Germinal center (tissue), 1 donor: ENCODE measurements at places on chromosomes 7 and 10.

DNA sequence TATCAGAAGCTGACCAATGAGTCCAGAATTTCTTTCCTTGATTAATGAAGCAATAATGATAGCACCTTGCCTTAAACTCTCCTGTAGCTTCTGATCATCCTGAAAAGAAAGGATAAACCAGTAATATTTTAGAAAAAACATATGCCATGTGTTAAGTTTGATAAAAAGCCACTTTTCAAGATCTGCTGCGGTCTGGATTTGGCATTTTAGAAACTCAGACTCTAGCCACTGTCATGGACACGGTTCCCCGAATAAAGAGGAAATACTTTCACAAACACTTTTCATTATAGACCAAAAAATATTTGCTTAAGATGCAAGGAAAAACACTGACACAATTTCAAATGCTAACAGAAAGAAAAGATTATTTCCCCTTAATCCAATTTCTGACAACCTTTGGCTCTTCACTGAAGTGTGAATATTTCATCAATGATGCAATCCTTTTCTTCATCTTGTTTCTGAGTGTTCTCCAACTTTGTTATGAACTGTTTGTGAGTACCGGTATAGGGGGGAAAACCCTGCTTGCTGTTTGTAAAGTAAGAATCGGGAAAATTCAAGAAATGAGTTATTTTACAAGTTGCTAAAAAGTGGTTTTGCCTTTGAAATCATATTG is 329.5 kb downstream of the CRPPA start:
- DNase-seq: no peak

DNA sequence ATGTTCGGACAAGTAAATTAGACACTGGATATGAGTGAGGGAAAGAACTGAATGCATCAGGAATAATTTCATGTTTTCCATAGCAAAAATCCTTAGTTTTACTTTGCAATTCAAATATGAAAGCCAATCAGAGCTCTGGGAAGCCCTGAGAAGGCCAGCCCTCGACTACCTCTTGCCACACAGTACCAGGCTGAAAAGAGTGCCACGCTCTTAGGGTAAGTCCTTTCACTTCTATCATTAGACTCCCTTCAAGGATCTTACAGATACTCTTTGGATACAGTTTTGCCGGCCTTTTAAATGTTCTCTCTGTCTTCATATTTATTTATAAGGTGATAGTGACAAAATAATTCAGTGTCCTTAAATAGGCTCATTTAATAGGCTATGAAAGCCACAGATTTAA is 1.9 kb downstream of the COBL start:
- DNase-seq: no peak

DNA sequence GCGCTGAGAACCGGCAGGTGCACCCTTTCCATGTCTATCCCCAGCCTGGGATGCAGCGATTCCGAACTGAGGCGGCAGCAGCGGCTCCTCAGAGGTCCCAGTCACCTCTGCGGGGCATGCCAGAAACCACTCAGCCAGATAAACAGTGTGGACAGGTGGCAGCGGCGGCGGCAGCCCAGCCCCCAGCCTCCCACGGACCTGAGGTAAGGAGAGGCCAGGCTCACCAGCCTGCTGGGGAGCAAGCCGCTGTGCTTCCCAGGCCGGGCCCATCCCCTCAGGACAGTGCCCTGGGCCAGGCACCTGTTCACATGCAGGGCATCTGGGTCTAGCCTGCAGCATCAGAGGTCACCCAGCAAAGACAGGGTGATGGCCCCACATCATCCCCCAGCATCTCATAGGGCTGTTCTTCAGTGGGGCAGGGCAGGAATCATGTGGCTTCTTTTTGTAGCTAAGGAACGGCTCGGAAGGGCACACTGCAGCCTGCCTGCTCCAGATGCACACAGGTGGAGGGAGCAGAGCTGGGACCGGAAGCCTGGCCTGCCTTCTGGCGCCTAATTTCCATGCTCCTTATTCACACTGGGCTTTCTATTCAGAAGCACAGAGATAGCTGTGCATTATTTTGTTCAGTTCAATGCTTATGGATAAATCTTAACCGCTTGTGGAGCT is 18.9 kb downstream of the BAG3 start:
- DNase-seq: no peak

DNA sequence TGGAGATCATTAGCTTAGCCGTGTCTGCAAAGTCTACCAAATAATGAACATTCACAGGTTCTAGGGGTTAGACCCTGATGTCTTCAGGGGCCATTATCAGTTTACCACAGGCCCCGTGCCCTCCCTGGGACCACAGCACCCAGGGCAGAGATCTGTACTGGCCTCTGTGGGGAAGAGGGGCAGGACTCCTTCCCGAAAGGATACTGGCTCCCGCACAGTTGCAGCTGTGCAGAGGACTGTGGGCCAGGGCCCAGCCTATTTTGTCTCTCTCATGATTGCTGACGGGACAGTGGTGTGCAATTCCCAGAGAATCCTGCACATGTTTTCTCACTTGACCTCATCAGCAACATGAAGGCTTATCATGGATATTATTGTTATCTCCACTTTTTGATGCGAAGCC is 243.9 kb downstream of the GLRX3 start:
- no peak for DNase-seq

- no peak for DNase-seq
Measured at GRCh38 chr10:11806706-11807105, 16.4 kb upstream of the PROSER2 start.

GRCh38 chr7:73799282-73800141 is 29.4 kb upstream of the CLDN3 start:
- DNase-seq: no peak

DNA sequence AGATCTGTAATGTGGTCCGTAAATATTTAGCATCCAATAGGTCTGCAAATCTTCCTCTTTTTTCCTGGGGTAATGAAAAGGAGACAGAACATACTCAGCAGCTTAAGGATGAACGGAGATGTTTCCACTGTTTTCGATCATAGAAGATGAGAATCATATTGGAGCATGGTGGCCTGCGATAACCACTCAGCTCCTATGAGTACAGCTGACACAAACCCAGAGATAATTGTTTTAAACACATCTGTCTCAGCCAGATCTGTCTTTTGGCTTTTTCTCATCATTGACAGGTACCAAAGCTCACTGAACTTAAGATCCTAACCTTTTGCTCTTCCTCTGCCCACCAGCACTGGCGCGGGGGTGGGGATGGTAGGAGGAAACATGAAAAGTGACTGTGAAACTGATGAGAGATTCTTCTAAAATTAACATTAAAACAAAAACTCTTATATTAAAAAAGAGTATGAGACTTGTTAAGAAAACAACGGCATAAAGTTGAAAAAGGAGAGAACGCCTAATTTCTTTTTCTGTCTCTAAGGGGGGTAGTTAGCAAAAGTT is 71.0 kb downstream of the SVOPL start:
- DNase-seq: no peak

DNA sequence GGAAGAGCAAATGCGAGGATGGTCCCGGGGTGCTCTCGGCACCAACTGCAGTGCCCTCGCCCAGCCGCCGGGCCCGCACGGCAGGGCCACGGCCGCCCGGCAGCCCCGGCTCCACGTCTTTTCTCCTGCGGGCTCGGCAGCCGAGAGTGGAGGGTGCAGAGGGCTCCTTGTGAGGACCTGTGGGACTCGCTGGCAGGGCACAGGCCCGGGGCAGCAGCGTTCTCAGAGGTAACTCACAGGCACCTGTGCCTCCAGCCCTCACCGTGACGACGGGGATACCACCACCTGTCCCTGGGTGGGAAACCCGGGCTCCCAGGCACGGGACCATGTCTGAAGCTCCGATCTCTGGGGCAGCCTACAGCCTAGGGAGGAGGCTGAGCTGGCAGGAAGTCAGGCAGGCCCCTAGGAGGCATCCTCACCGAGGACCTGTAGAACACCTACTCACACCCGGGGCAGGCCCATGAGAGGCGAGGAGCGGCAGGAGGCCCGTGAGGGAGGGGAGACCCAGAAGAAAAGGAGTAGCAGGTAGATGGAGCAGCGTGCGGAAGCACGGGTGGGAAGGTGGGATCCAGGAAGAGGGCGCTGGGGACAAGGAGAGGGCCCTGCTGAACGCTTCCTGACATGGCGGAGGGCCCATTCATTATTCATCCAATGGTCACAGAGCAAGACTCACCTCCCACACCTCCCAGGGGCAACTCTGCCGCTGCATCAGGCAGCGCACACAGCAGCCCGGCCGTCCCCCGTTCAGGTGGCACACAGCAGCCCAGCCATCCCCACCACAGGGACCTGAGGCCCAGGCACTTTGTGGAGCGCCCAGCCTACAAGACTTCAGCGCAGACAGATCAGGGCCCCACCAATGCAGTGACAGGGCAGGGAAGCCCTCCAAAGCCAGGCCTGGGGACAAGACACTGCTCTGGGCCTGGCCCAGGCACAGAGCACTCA is 244.9 kb downstream of the MAD1L1 start:
- DNase-seq: no peak

GRCh38 chr7:51141451-51142003 is 175.1 kb downstream of the COBL start:
- DNase-seq: no peak

GRCh38 chr7:159107161-159107892 is 37.3 kb downstream of the VIPR2 start:
- DNase-seq: no peak

- no peak for DNase-seq
Measured at GRCh38 chr10:97780841-97781617, 9.2 kb upstream of the SFRP5 start.

- DNase-seq: no peak
Measured at GRCh38 chr7:36045830-36046341, 107.2 kb upstream of the EEPD1 start.

- DNase-seq: no peak
Measured at GRCh38 chr10:15632456-15633091, 87.1 kb downstream of the ITGA8 start.

DNA sequence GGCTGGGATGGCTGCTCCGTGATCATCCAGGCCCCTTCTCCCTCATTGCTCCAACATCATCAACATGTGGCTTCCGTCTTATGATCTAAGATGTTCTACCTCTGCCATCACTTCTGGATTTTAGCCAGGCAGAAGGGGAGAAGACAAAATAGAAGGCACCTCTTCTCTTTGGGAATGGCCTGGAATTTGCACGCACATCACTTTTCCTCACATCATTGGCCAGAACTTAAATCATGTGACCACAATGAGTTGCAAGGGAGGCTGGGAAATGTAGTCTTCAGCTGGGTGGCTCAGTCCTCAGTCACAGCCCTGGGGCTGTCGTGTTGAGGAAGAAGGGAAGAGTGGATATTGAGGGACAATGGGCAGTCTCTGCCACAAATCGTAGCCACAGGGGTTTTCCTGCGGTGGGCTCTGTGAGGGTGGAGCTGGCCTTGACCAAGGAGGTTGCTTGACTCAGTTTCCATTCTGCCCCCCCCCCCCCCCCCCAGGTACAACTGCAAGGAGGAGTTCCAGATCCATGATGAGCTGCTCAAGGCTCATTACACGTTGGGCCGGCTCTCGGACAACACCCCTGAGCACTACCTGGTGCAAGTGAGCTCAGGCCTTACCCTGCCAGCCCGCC is 50.3 kb downstream of the PALD1 start:
- no peak for DNase-seq

DNA sequence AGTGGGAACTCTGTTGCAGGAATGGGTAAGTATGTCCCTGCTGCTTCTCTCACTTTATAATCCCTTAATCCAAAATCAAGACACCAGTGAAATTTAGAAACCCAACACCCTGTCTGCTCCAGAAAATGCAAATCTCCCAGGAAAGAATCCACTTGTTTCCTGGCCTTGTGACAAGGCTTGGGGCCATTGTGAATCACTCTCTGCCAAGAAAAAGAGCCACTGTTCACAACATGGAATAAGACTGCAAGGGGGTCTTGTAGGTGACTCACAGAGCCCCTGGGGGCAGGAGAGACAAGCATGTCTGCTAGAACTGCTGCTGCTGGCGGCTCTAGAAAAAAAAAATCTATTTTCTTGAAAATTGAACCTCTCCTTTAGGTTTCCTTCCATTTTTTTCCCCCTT is 191.2 kb downstream of the SORCS1 start:
- no peak for DNase-seq

DNA sequence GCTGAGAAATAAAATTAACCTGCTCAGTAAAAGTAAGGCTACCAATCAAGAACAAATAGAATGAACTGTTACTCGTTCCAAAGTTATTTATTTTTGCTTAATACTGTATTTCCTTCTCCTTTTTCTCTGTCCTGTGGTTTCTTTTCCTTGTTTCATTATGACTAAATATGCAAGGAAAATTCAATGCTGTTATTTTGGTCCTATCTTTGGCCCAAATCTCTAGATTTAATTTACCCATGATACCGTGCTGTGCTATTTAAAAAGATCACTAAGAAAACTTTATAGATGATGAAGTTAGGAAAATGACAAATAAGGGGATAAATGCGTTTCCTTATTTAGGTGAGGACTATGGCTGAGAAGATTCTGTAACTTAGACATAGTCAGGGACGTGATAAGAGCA is 45.3 kb upstream of the FAM133B start:
- no peak for DNase-seq

DNA sequence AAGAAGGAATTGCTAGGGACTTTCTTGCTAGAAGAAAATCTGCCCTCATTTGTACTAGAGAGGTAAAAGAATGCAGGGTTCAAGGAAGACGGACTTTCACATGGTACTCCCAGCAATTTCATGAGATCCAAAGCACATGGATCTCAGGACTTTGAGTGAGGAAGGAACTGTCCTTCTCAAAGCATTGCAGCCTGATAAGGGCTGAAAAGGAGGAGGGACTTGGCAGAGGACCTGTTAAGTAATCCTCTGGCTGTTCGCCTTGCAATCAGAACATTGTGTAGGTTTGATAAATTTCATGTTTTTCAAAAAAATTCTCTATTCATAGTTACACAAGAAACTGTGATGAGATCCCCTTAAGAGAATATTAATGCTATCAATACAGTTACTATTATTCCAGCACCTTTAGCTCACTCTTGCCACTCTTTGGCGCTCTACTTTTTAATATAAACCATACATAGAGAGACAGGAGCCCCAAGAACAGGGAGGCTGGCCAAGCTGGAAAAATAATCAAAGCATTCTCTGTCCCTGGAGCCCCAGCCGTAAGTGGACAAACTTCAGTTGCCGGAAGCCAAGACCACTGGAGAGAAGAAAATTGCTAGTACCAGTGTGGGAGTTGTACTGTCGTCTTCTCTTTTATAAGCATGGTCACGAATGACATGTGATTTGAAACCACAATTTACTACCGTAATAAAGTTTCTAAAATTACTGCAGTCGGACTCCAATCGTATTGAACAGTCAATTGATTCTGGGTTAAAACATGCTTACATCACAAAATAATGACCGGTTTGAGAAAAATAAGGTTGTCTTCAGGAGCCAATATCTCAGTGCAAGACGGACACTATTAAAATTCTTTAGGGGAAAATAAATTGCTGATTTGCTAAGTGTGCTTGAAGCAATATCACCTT is 424.4 kb downstream of the SDK1 start:
- no peak for DNase-seq
